NCI-H2171 treated with DMSO at 0.1 percent for 48 hours (cell line): ENCODE measurements at places on chromosomes 16 and 17.

- no peak for DNase-seq
Observed at GRCh38 chr17:38547444-38547843, 58.3 kb downstream of the SRCIN1 start.

DNA sequence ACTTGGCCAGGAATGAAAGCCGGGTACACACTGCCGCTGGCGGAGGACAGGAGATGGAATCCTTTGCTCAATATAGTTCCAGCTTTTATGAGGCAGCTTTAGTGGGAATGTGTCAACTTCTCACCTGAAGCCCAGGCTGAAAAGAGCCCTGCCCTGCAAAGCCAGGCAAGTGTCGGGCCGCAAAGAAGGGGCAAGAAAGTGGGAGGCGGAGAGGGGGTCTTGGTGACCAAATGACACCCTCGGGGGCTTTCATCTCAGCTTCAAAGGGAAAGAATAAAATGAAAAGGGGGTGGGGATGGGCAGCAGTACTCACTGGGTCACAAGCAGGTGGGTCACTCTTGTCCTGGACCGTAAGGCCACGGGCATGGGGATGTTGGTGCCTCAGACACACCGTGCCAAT, 62.9 kb downstream of the C16orf95 start:
- no peak for DNase-seq

GRCh38 chr17:42422412-42422957, 571 bp downstream of the CAVIN1 start:
- DNase-seq, result peak; percentile 43

GRCh38 chr17:21457051-21458026, 81.2 kb downstream of the KCNJ12 start:
- peak; percentile 62 for DNase-seq

GRCh38 chr16:51719376-51719775, 568.3 kb upstream of the SALL1 start:
- no peak for DNase-seq
